ENCODE measurements at places on chromosomes 3 and 15. TPM values are rescaled to one million over a fixed set of nuclear protein-coding genes. Genes with fewer than 3 reads are reported as not detected.

- peak; percentile 76 for DNase-seq
Observed at GRCh38 chr3:188220988-188221818, 67.2 kb downstream of the LPP start.

DNA sequence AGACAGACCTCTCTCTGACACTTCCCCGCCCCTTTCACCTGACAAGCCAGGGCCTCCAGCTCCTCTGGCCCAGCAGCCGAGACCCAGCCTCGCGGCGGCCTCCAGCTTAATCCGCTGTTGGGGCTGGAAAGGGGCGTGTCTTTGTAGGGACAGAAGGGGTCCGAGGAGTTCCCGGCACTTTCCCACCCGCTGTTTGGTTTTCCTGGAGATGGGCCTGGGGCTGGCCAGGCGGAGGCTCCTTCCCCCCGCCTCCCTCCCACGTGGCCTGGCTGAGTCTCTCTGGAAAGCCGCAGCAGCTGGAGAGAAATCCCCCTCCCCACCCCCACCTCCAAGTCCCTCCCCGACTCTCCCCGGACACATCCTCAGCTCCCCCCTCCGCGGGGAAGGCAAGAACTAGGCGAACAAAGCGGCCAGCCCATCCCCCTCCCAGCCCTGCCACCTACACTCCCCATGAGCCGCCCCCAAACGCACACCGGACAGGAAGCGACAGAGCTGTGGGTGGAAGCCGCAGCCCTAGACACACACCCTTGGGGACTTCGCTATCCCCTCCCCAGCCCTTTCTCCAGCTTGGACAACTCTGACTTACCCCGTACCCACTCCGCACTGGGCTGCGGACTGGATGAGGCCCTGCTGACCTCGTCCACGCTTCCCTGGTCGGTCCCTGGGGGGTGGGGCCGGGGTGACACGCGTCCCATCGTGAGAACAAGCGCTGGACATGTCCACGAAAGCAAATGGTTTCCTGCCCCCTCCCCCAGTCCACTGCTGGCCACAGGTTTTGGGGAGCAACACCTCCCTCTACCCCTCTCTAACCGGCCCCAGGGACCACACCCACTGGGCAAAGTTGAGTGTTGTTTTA is 1.2 kb downstream of the IGDCC4 start:
- DNase-seq, result no peak

DNA sequence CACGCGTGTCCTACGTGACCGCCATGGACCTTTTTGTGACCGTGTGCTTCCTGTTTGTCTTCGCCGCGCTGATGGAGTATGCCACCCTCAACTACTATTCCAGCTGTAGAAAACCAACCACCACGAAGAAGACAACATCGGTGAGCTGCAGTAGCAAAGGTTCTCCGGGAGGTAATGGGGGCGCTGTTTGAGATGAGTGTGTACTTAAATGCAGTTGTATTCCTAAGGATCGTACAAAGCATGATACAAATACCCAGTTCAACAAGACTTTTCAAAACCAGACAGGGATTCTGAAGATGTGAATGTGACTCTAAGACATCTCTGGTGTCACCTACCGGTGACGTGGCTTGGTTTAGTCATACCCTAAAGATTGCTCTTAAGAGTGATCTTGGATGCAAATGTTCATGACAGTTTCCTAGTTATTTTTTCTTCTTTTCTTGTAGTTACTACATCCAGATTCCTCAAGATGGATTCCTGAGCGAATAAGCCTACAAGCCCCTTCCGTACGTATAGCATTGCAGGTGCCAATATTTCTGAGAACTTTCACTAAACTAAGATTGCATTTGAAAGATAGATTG is 556.6 kb downstream of the GABRG3 start:
- DNase-seq, result peak; percentile 30

- DNase-seq, result no peak
Observed at GRCh38 chr3:133453383-133453782, 53.5 kb downstream of the BFSP2 start.

DNA sequence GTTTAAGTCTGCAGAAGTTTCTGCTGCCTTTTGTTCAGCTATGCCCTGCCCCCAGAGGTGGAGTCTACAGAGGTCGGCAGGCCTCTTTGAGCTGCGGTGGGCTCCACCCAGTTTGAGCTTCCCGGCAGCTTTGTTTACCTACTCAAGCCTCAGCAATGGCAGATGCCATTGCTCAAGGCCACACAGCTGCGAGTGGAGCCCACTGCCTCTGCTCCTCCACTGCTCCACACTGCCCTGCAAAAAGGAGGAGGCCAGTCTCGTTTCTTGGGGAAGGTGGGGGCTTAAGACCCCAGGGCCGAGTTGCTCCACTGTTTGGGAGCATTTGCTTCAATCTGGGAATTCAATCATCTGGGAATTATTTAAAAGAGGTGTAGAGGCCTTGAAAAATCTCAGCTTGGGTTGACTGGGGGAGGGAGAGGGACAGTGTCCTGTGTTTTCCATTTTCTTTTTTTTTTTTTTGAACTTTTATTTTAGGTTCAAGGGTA is 144.6 kb upstream of the MEF2A start:
- no peak for DNase-seq

DNA sequence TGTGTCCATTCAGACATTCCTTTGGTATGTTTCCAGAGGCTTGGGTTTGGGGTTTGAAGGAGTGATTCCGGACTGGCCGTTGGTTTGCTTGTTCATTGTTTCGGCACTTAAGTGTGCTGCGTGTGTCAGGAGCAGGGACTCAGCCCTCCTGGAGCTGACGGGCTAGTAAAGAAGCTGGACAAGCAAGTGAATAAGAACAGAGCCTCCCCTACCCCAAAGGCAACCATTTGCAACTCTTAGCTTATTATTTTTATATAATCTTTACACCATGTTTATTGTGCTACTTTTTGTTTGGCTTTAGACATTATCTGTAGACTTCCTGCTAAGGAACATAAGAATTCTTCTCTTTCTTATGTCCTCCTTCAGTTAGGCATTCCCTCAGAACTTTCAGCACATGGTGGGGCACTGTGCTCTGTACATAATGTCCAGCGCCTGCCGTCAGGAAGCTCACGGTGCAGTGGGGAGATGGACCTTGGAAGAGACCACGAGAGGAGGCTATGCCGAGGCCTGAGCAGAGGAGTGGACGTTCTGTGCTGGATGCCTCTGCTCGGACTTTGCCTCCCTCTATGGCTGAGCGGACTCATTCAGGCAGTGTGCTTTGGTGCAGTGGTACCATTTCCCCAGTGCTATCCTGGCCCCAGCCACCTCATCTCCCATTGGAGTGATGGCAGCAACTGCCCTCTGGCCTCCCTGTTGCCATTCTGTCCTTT is 65.4 kb downstream of the EEFSEC start:
- DNase-seq, result no peak

- no peak for DNase-seq
Observed at GRCh38 chr3:43238801-43239200, 47.5 kb upstream of the SNRK start.

Gene PROS1
- total RNA-seq, result 4.8 TPM

Data from HT1080 (cell line).